ENCODE measurements at places on chromosomes 4 and X.

GRCh38 chrX:13432414-13433297 is 112.8 kb upstream of the ATXN3L start:
- no peaks in the 10 kb centered on the region for H3K27me3 ChIP-seq
- H3K4me3 ChIP-seq: no peak overlapping the region
- H3K27ac ChIP-seq: peak overlapping the region; percentile 18
- H3K4me1 ChIP-seq: peaks cover 13% of the 10 kb centered on the region

DNA sequence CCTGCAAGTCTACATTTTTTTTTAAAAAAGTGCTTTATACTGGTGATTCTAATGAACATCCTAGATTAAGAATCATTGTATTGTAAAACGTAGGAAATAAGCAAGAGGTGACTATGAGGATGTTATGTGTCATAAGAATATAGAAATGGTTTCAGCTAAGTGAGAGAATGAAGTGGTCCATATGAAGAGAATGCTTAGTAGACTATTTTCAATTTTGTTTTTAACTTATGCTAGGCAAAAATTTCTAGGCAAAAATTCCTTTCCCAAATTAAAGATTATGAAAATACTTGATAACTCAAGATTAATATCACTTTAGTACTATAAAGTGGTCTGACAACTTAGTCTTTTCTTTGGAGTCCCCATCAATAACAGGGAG is 825 bp downstream of the DYNLT3 start:
- H3K36me3 ChIP-seq: peaks cover under 1% of the 10 kb centered on the region
- peak overlapping the region; percentile 83 for H3K27ac ChIP-seq
- H3K4me1 ChIP-seq: peaks cover 8% of the 10 kb centered on the region
- H3K4me3 ChIP-seq: peak overlapping the region; percentile 69
- DNase-seq: no peak
- H3K27me3 ChIP-seq: no peaks in the 10 kb centered on the region

DNA sequence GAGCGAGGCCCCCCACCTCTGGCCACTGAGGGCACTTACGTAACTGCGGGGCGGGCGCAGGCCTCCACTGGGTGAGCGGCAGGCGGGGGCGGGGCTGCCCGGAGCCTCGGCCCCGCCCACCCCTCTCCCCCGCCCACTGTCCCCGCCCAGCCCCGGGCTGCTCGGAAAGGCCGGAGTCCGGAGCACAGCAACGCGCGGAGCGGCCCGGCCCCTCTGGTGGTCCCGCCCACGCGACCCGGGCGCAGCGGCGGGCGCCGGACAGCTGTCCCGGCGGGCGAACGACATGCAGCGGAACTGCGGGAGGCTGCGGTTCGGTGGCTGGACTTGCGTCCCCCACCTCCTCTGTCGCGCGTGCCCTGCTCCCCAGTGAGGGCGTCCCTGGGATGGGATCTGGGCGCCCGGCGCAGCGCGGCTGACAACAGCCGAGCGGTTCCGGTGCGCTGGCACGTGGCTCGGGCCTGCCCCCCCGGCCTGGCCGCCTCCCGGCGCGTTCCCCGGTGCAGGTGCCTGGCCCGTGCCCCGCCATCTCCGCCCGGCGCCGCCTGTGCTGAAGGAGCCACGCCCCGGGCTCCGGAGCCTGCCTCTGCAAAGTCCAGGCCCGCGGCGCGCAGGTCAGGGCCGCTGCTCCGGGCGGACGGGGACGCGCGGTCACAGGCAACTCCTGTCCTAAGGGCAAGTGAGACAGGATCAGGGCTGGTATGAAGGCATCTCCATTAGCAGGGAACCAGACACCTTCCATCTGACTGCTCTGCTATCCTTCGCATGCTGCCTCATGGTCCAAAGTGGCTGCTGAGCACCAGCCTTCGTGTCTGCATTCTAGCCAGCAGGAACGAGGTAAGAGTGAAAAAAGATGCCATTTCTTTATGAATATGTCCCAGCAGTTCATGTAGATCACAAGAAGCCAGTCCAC is 21.8 kb upstream of the JAKMIP1 start:
- peaks cover 49% of the 10 kb centered on the region for H3K27me3 ChIP-seq
- no peak for DNase-seq
- no peak overlapping the region for H3K27ac ChIP-seq
- no peaks in the 10 kb centered on the region for H3K4me1 ChIP-seq
- H3K4me3 ChIP-seq: peak overlapping the region; percentile 19
- no peaks in the 10 kb centered on the region for H3K36me3 ChIP-seq

GRCh38 chrX:16185725-16186136 is 18.4 kb downstream of the MAGEB17 start:
- no peak overlapping the region for H3K4me3 ChIP-seq
- H3K27me3 ChIP-seq: no peaks in the 10 kb centered on the region
- no peak for DNase-seq
- H3K27ac ChIP-seq: no peak overlapping the region

DNA sequence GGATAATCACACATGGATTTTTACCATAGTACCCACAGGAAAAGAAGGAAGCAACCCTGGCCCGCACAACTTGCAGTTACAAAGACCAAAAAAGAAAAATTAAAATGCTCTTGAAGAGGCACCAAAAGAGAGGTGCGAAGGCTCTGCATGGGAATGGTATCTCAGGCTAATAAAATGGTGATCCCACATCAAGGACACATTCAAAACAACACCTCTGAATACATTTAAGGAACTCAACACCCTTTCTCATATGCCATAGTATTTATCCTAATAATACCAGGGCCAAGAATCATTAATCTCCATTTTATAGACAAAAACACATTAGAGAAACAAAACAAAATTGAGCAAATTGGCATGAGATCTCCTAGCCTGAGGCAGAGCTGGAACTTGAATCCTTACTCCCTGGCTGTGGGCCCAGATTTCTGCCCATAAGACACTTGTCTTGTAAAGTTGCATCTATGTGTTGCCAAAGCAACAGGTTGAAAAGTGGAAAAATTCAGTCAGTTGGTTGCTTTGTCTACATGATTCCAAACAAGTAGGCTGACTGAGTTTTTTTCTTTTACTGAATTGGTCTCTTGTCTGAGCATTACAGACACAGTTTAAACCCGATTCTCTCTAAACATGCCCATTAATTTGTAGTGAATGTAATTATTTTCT is 33.5 kb downstream of the GUCY2F start:
- no peak overlapping the region for H3K27ac ChIP-seq
- no peak overlapping the region for H3K4me3 ChIP-seq
- no peaks in the 10 kb centered on the region for H3K27me3 ChIP-seq
- no peaks in the 10 kb centered on the region for H3K36me3 ChIP-seq
- no peaks in the 10 kb centered on the region for H3K4me1 ChIP-seq
- DNase-seq: no peak

DNA sequence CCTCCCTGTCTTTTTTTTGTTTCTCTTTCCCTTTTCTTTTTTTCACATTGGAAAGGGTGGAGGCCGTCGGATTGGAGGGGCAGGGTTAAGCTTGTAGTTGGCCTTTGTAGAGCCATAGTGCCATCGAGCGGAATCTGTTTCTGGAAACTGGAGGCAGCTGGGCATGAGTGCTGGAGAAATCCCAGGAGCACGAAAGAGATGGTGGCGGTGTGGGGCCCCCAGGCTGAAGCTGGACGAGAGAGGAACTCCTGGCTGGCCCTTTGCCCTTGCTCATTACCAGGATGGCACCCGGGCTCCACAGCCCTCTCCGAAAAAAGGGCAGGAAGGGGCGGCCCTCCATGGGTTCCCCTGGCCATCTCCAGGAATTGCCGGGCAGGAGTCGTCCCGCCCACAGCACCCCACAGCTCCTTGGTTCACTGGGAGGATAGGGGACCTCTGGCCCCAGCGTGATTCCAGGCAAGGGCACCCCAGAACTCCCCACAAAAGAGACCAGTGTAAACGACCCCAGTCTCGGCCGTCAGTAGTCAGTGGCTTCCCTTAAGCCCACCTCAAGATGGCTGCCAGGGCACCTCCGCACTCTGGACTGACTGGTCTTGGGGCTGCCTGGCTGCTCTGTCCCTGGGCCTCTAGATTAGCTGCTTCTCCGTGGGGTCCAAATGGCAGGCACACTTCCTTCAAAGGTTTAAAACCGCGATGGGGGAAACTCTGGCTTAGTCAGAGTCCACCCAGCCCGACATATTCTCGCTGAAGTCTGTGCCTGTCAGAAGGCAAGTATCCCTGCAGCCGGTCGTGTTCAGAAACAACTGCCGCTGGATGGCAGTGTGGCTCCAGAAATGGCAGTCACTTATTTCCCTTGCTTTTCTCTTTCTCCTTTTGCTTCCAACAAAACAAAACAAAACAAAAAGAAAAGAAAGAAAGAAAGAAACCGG is 74.1 kb downstream of the NBDY start:
- H3K4me3 ChIP-seq: peak overlapping the region; percentile 8
- H3K27me3 ChIP-seq: no peaks in the 10 kb centered on the region
- H3K27ac ChIP-seq: no peak overlapping the region
- H3K36me3 ChIP-seq: no peaks in the 10 kb centered on the region
- DNase-seq: no peak

GRCh38 chr4:88893961-88894360 is 163.0 kb downstream of the FAM13A start:
- no peaks in the 10 kb centered on the region for H3K36me3 ChIP-seq
- no peak overlapping the region for H3K27ac ChIP-seq
- H3K4me1 ChIP-seq: no peaks in the 10 kb centered on the region
- no peak for DNase-seq
- no peaks in the 10 kb centered on the region for H3K27me3 ChIP-seq
- H3K4me3 ChIP-seq: no peak overlapping the region

DNA sequence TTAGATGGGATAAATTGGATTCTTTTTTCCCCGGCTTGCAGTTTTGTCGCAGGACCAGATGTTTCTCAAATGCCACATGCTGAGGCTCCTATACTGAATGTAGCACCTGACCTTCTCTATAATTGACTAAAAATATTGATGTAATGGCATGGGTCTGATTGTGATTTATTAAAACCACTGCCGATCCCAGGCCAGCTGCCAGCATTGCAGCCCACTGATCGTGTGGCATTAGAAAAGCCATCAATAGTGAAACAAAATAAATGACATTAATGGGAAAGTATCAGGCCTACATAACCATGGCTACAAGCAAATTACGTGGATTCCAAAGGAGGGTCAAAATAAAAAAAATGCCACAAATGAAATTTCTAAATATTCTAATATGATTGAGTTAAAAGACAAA is 98.7 kb downstream of the MAB21L2 start:
- no peak for DNase-seq
- peaks cover 11% of the 10 kb centered on the region for H3K36me3 ChIP-seq

- H3K4me1 ChIP-seq: no peaks in the 10 kb centered on the region
- H3K27ac ChIP-seq: no peak overlapping the region
- DNase-seq: no peak
- H3K36me3 ChIP-seq: no peaks in the 10 kb centered on the region
- no peak overlapping the region for H3K4me3 ChIP-seq
These were observed 217.5 kb downstream of the GBA3 start for GRCh38 chr4:22910200-22910599.

DNA sequence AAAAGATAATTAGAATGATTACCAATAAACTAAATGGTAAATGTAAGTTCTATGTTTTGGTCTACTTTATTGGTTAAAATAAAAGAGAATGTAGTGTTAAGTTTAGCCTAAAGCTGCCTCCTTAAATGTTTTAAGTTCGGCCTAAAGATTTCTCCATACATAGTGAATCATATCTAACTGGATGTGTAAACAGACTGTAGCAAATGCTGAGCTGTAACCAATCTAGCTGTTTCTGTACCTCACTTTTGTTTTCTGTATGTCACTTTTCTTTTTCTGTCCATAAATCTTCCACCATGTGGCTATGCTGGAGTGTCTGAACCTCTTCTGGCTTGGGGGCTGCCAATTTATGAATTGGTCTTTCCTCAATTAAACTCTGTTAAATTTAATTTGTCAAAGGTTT is 121.2 kb downstream of the TBCK start:
- H3K4me3 ChIP-seq: no peak overlapping the region
- H3K27ac ChIP-seq: no peak overlapping the region
- H3K36me3 ChIP-seq: peaks cover 28% of the 10 kb centered on the region
- H3K4me1 ChIP-seq: no peaks in the 10 kb centered on the region
- DNase-seq: no peak

- DNase-seq: no peak
- H3K4me3 ChIP-seq: no peak overlapping the region
- H3K36me3 ChIP-seq: no peaks in the 10 kb centered on the region
These were observed 36.1 kb upstream of the REPS2 start for GRCh38 chrX:16910376-16910775.

GRCh38 chrX:136198010-136198409 is 50.7 kb downstream of the FHL1 start:
- H3K4me1 ChIP-seq: peaks cover 26% of the 10 kb centered on the region
- H3K4me3 ChIP-seq: no peak overlapping the region
- H3K36me3 ChIP-seq: no peaks in the 10 kb centered on the region
- H3K27ac ChIP-seq: no peak overlapping the region
- H3K27me3 ChIP-seq: no peaks in the 10 kb centered on the region

- no peak for DNase-seq
- no peaks in the 10 kb centered on the region for H3K36me3 ChIP-seq
- no peak overlapping the region for H3K4me3 ChIP-seq
- no peaks in the 10 kb centered on the region for H3K4me1 ChIP-seq
- H3K27me3 ChIP-seq: no peaks in the 10 kb centered on the region
- no peak overlapping the region for H3K27ac ChIP-seq
These were observed 184.6 kb downstream of the UGT8 start for GRCh38 chr4:114783215-114783595.

GRCh38 chrX:106963111-106963510 is 36.9 kb downstream of the MORC4 start:
- DNase-seq: no peak
- H3K27ac ChIP-seq: no peak overlapping the region
- no peaks in the 10 kb centered on the region for H3K4me1 ChIP-seq
- H3K36me3 ChIP-seq: peaks cover 7% of the 10 kb centered on the region

DNA sequence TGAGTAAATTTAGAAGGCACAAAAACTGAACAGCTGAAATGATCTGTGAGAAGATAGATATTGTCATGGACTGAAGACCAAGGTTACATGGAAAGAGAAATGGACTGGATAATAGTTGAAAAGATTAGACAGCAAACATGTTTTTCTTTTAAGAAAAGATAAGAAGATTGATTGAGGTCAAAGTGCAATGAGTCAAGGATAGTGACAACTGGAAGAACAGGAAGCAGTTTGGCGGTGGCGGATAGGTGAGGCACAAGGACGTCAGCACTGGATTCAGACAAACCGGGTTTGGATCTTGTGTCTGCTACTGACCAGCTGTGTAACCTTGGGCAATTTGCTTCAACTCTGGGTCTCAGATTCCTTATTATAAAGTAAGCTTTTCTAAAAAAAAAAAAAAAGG is 2.0 kb upstream of the HPGD start:
- H3K4me1 ChIP-seq: peaks cover 11% of the 10 kb centered on the region
- no peak for DNase-seq
- no peaks in the 10 kb centered on the region for H3K36me3 ChIP-seq
- H3K27ac ChIP-seq: no peak overlapping the region

GRCh38 chrX:2351321-2351720 is 149.5 kb downstream of the DHRSX start:
- no peak overlapping the region for H3K4me3 ChIP-seq
- H3K36me3 ChIP-seq: peaks cover 7% of the 10 kb centered on the region
- no peak for DNase-seq
- no peaks in the 10 kb centered on the region for H3K27me3 ChIP-seq
- H3K4me1 ChIP-seq: no peaks in the 10 kb centered on the region
- H3K27ac ChIP-seq: no peak overlapping the region

All from lower lobe of right lung (tissue), 2 donors.